ENCODE measurements at places on chromosomes 3 and 15.

DNA sequence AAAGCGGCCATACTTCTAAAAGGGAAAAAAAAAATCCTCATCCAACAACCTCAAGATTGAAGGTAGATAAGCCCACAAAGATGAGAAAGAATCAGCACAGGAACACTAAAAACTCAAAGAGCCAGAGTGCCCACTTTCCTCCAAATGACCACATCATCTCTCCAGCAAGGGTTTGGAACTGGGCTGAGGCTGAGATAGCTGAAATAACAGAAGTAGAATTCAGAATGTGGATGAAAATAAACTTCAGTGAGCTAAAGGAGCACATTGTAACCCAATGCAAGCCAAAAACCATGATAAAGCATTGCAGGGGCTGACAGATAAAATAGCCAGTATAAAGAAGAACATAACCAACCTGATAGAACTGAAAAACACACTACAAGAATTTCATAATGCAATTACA is 158.7 kb upstream of the UBE2E2 start:
- no peak for DNase-seq

DNA sequence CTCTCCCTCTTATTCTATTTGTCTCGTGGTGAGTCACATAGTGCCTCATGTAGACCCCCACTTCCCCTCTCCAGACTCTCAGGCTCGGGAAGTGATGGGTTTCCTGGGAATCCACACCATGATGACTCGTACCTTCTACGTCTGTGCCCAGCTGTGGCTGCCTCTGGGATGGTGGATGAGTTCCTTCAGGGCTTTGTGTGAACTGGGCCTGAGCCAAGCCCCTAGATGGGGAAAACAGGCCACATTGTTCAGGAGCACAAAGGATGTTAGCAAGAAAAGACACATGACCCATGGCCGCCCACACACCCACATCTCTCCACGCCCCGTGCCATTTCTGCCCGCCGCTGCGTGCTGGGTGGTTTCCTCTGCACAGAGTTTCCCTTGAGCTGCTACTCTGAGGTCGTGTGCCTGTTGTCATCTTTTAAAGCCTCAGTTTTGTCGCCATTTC is 10.5 kb downstream of the ISG20 start:
- peak; percentile 44 for DNase-seq

GRCh38 chr3:181713280-181713647 is 1.5 kb downstream of the SOX2 start:
- no peak for DNase-seq

DNA sequence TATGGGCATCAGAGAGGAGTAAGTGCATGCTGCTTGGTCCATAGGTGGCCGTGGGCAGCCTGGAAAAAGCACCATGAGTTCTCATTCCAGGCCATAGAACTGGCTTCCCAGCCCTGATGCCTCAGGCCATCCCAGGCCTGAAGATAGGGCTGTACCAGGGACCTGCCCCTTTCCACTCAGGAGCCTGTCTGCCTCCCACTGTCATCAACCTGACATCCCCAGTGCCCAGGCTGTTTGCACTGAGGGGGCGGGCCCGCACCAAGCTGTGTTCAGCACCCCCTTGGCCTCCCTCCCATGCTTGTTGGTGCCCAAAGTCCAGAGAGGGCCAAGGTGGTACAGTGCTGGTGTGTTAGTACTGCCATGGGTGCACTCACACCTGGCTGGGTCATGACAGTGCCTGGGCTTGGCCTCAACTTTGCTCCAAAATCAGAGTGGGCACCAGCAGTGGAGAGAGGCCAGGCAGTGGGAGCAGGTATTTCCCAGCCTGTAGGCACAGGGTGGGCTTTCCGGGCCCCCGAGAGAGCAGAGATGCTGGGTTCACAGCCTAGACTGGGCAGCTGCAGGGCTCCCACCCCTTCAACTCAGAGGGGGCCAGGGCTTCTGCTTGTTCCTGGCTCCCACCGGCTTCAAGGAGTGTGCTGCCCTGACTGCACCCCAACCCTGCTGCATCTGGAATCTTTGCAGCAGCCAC is 556.1 kb downstream of the SI start:
- no peak for DNase-seq

DNA sequence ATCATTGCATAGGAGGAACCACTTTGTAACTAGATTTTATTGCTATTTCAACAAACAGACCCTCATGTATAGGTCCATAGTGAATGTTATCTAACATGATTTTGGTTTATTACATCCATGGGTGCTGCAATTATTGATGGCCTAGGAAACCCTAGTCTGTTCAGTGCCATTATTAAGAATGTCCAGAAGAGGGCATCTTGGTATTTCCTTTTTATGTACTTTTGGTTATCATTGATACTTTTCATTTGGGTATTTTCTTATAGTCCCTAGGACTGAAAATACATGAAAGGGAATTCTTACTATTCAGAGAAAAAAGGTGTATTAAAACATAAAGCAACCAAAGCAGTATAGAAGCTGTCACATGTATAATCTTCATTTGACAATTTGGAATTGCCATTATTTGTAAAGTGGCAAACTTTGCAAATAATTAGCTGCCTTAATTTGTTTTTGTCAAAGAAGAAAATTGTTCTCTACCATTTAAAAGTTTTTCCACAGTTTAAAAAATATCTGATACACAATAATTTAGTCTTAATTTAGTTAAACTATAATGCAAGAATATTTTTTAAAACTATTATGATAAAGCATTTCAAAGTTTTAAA is 48.7 kb downstream of the CNOT10 start:
- DNase-seq: peak; percentile 24

GRCh38 chr3:67650084-67650483 is 4.3 kb downstream of the SUCLG2 start:
- DNase-seq: no peak

GRCh38 chr3:107690522-107691138 is 167.9 kb downstream of the BBX start:
- peak; percentile 38 for DNase-seq

DNA sequence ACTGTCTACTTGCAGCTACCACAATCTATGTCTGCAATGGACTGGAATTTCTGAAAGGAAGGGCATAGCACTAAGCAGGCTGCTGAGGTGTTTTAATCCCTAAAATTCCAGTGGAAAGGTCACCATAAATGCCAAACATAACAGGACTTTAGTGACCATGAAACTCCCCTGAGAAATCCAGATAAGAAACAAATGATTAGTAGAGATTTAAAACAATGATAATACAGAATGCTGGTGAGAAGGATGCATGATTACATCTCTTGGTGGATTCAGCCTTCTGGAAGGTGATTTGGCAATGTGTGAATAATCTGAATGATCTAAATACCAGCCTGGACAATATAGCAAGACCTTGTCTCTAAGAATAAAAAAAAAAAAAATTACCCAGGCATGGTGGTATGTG is 475.0 kb upstream of the CBLB start:
- DNase-seq: no peak

DNA sequence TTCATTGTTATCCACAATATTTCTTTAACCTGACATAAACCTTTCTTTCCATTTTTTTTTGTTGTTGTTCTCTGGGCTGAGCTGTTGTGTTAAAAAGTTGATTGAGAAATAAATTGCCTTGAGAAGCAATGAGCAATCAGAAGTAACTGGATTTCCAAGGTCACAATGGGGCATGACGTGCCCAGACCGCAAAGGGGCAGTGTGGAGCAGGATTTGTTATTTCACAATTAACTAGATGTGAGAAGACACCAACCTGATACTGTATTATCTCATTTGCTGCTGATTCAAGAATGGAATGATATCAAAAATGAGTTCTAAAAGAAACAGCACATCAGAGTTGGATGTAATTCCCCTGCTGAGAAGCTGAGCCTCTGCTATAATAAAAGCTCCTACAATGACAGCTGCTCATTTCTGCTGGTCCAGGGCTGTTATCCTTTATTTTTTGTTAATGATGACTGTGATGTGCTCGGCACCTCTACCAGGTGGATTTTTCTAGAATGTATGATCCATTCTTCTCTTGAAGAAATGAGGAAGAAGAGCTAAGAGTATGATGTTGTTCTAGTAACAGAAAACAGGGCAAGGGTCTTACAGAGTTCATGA is 28.1 kb downstream of the CPNE4 start:
- peak; percentile 4 for DNase-seq

DNA sequence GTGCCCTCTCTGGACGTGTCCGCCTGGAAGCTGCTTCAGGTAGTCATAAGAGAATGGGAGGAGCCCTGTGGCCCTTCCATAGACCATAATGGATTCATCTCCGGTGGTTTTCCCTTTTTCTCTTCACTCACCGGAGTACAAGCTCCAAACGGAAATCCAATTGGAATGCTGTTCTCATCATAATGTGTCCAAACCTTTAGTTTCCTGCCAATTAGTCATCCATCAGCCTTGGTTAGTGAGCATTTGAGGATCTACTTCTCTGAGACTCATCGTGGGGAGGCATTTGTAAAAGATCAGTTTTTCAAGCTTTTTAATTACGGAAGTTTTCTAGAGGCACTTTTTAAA is 34.9 kb downstream of the ABHD2 start:
- no peak for DNase-seq
